ENCODE measurements at places on chromosomes 2 and 18. TPM values are rescaled to one million over a fixed set of nuclear protein-coding genes. Genes with fewer than 3 reads are reported as not detected.

- H3K4me1 ChIP-seq, result peaks cover 9% of the 10 kb centered on the region
- H3K27ac ChIP-seq, result no peak overlapping the region
- no peak for DNase-seq
- H3K4me3 ChIP-seq, result no peak overlapping the region
- H3K36me3 ChIP-seq, result peaks cover 18% of the 10 kb centered on the region
- H3K27me3 ChIP-seq, result no peaks in the 10 kb centered on the region
These were observed 57.5 kb downstream of the PIAS2 start for GRCh38 chr18:46859855-46860254.

DNA sequence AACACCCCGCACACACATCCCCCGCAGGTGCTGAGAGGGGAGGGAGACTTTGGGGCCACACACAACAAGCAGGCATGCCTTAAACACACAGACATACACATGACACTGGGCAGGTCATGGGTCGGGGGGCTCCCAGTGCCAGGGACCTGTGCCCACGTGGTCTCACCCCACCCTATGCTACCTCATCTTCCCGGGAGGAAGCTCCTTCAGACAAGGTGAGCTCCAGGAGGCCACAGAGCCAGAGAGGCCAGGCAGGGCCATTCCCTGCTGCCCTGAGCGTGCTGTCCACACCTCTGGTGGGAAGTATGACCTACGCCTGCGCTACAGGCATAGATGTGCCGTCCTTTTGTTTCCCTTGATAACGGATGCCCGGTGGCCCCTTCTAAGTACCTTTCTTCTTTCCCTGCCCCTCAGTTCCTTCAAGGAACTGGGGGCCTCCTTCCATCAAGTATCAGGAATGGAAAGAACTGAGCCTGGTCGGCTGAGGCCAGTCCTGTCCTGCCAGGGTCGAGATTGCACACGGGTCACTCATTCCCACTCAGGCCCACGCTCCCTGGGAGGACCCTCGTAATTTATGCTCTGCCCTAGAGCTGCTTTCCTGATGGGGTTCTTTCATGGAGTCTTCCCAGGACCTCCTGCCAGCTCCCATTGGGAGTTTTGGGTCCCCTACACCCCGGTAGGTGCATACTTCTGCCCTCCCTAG is 4.7 kb downstream of the TEKT4 start:
- no peak overlapping the region for H3K27ac ChIP-seq
- peaks cover 27% of the 10 kb centered on the region for H3K27me3 ChIP-seq
- no peak overlapping the region for H3K4me3 ChIP-seq
- DNase-seq, result no peak
- no peaks in the 10 kb centered on the region for H3K36me3 ChIP-seq
- no peaks in the 10 kb centered on the region for H3K4me1 ChIP-seq

GRCh38 chr2:118085173-118086023 is 2.9 kb upstream of the INSIG2 start:
- H3K4me3 ChIP-seq, result no peak overlapping the region
- H3K4me1 ChIP-seq, result peaks cover 31% of the 10 kb centered on the region
- peaks cover 24% of the 10 kb centered on the region for H3K27me3 ChIP-seq
- no peak for DNase-seq

Gene UGT1A4
- total RNA-seq, result not detected

Gene SLC4A5
- 9.1 TPM for total RNA-seq

Gene RAD51AP2
- not detected for total RNA-seq

Data from T-helper 17 cell (primary cell).